IMR-90 (cell line): ENCODE measurements at places on chromosomes 13 and 19. TPM values are rescaled to one million over a fixed set of nuclear protein-coding genes. Genes with fewer than 3 reads are reported as not detected.

Gene ZNF836
- 4.1 and 5.0 TPM in 2 replicates for total RNA-seq

- peak; percentile 40 for DNase-seq
Observed at GRCh38 chr19:18848878-18849661, 17.3 kb downstream of the UPF1 start.

Gene ZNF536
- total RNA-seq, result not detected in 2 replicates

Gene CATSPERD
- total RNA-seq, result not detected in 2 replicates

DNA sequence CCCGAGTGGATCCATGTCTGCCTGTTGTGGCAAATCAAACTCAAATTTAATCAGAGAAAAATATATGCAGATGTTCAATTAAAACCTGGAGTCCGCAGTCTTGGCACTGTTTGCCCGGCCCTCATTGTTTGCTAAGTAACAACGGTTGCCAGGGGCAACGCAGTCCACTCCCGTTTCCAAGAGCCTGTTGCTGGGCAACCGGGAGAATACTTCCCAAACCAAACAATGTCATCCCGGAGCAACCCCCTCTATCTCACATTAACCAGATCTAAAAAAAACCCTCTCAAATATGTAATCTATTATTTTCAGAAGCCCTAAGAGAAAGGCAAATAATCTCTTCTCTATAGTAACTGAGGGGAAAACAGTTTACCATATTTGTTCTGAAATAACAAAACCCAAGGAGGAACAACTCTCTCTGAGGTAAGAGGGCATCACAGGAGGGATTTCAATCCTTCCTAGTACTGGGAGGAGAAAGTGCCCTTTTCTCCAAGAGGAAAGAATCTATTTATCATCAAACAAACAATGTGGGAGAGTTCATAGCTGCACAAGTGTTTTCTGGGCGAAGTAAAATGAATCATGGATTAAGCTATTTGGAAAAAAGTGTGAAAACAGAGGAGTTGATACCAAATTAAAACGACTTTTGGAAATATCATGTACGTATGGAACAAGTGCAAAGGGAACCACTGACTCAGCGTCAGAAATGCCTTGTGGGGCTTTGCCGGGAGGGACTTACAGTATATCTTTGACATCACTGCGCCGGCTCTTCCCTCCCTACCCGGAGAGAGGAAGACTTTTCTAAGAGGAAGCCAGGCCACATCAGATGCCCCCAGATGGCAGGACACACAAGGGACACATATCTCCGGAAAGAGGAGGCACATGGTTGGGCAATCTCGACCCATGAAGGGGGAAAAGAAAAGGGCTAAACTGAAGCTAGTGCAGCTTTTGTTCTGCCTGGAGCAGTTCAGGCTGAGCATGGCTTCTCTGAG lies 43.3 kb downstream of the RFX2 start:
- peak; percentile 86 for DNase-seq

GRCh38 chr13:48570216-48570828 lies 37.4 kb upstream of the RCBTB2 start:
- DNase-seq, result no peak

Gene KIR2DL3
- total RNA-seq, result not detected in 2 replicates

GRCh38 chr13:102567857-102568256 lies 28.9 kb upstream of the TPP2 start:
- DNase-seq, result no peak

GRCh38 chr19:30999726-31000125 lies 349.5 kb downstream of the TSHZ3 start:
- DNase-seq, result no peak

Gene KCNRG
- 2.7 and 5.0 TPM in 2 replicates for total RNA-seq

GRCh38 chr19:1354970-1355567 lies 28.6 kb upstream of the NDUFS7 start:
- no peak for DNase-seq

DNA sequence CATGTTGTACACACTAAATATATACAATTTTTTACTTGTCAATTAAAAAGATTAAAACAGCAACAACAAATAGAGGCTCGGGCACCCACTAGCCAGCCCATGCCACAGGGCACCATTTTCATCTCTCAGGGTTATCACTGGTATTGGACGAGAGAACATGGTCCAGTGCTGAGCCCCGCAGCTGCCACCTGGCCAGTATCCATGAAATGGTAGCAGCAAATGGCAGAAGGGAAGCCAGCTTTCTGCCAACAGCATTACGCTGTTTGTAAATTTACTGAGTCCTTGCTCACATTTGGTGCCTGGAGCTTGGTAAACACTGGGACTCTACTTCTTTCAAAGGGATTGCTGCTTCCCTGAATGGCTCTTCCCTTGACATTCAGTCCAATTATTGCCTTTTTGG lies 87.9 kb upstream of the WASF3 start:
- no peak for DNase-seq

Gene PSG4
- total RNA-seq, result 87.5 and 106 TPM in 2 replicates

Gene GJB2
- under 0.01 TPM in 2 replicates for total RNA-seq

DNA sequence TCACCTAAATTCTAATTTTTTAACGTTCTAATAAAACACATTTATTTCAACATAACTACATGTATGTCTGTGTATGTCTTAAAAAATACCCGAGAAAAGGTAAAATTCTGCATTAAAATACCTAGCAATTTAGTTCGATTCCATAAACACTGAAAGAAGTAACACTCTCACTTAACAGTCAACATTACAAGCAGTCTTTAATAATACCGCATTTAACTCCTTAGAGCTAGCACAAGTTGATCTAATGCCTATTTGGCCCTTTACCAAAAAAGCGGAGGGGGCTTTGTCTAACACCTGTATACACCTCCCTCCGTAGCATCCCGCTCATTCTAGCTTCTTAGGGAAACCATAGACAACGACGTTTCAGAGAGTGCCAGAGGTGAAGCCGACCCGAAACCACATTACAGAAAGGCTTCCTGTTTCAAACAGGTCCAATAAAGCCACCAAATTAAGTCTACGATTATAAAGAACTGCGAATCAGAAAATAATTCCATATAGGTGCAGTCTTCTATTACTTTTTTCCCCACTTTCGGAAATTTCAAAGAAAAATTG lies 1.2 kb downstream of the SPART start:
- DNase-seq, result no peak

Gene OR10H1
- not detected in 2 replicates for total RNA-seq

GRCh38 chr19:33781415-33781935 lies 15.2 kb upstream of the KCTD15 start:
- DNase-seq, result no peak

DNA sequence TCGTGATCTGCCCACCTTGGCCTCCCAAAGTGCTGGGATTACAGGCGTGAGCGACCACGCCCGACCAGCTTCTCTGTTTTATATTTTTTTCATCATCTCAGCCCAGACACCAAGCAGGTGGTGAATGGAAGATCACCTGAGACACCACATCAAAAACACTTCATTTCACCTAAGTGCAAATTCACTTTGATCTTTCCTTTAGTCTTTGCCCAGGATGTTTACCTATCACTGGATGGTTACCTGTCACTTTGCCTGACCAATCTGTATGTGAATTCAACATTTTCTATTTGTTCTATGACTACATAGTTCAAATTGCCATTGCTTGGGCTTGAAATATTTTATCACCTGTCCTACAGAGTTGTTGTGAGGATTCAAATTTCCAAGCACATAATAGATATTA lies 65.7 kb downstream of the PAN3 start:
- no peak for DNase-seq

DNA sequence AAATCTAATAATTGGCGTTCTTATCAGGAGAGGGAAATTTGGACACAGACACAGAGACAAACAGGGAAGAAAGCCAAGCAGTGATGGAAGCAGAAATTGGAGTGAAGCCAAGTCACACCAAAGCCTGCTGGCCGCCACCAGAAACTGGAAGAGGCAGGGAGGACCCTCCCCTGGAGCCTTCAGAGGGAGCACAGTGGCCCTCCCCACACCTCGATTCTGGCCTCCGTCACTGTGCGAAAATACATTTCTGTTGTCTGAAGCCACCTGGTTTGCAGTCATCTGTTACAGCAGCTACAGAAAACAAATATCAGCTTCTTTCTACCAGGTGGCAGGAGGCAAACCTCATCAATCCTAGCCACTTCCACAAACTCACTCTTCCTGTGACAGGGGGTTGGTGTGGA lies 8.3 kb upstream of the TLE6 start:
- no peak for DNase-seq

Gene SIGLEC14
- not detected in 2 replicates for total RNA-seq

Gene CACNG6
- not detected in 2 replicates for total RNA-seq

- DNase-seq, result no peak
Observed at GRCh38 chr19:1837625-1838105, 10.6 kb downstream of the REXO1 start.

Gene NLRP5
- not detected in 2 replicates for total RNA-seq

DNA sequence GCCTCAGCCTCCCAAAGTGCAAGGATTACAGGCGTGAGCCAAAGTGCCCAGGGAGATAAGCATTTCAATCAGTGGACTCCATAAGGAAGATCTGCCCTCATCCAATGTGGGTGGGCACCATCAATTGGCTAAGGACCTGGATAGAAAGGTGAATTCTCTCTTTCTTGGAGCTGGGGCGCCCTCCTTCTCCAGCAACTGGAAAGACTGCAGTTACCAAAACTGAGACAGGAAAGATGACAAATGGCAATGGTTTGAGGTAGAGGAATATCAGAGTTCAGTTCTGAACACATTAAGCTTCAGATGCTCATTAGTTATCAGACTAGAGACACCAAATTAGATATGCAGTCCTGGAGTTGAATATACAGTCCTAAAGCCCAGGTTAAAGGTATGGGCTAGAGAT lies 10.5 kb upstream of the ELF1 start:
- DNase-seq, result no peak

- peak; percentile 81 for DNase-seq
Observed at GRCh38 chr13:31044364-31045285, 112.2 kb downstream of the TEX26 start.

GRCh38 chr19:51292971-51293370 lies 18.5 kb upstream of the IGLON5 start:
- DNase-seq, result no peak

Gene AMER2
- not detected in 2 replicates for total RNA-seq

DNA sequence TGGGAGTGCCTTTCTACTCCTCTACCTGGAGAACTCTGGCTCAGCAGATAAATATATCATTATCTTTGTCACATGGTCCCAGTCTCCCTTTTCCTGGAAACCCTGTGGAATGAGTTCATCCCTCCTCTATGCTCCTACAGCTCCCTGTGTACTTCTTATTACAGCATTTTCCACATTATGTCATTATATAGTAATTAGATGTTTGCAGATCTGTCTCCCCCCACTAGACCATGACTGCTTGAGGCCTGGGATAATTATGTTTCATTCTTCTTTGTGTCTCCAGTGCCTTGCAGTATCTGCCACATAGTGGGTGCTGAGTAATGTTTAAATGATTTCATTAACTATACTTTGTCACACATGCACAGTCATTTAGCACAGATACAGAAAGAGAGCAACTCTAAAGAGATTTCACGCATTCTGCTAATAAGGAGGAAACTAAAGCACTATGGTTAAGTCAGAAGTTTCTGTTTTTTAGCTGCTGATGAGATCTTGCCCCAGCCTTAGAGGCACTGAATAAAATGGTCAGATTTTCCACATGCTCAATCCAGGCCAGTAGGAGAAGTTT lies 66.1 kb upstream of the DIAPH3 start:
- no peak for DNase-seq

- DNase-seq, result no peak
Observed at GRCh38 chr19:21317821-21318220, 11.4 kb downstream of the ZNF708 start.

- peak; percentile 52 for DNase-seq
Observed at GRCh38 chr13:112779856-112780604, 90.2 kb downstream of the ATP11A start.
